ENCODE measurements at places on chromosomes 3 and 15.

GRCh38 chr15:80567721-80568157 lies 127.4 kb upstream of the ABHD17C start:
- DNase-seq: no peak

DNA sequence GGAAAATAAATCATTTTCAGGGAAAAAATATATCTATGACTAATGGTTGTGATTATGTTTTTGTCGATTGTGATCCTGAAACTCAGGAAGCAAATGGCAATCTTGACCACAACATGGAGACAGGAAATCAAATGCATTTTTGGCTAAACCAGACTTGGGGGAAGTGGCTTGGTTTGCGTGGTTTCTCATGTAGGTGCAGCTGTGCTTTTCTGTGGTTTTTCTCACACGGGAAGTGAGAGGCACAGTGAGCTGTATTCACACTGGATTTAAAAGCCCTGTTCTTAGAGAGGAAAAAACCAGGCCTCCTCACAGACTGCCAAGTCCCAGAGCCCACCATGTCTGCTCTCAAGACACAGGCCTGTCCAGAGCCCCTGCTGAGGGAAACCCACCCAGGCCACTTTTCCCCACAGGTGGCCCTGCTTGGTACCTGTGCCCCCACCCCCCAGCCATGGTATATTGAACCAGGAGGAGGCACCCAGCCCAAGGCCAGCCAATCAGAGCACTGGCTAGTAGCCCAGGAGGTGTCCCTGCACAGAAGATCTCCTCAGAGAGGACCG lies 46.1 kb downstream of the BTD start:
- DNase-seq: no peak

GRCh38 chr15:42149493-42150218 lies 6.8 kb downstream of the PLA2G4F start:
- no peak for DNase-seq

DNA sequence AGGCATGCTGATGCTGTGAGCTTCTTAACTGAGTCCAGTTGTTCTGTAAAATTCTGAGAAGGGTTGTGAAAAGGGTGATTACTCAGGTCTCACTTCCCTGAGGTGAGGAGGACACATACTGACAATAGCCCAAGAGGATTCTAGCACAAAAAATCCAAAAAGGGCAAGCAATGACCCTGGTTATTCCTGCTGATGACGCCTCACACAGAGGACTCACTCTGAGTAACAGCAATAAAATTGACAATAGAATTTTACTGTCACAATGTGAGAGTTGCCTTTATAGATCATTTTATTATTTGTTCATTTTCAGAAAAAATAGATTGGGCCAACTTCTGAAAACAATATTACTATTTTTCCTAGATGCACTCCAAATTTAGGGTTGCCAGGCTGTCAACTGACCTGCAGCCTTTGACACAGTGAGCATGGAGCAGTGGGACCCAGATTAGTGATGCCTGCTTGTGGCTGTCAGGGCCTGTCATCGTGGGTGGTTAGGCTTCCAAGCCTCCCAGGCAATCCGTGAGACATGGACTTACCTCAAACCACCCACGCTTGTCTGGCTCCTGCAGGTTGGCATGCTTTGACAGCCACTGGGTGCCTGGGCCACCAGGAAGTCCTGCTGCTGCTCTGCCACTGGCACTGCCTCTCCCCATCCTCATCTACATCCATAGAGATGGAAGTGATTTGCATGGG lies 396.0 kb upstream of the THBS1 start:
- DNase-seq: no peak

- DNase-seq: no peak
These were observed 216.1 kb downstream of the WNT5A start for GRCh38 chr3:55270976-55271375.
